EH (cell line): ENCODE measurements at places on chromosomes 1 and 21.

DNA sequence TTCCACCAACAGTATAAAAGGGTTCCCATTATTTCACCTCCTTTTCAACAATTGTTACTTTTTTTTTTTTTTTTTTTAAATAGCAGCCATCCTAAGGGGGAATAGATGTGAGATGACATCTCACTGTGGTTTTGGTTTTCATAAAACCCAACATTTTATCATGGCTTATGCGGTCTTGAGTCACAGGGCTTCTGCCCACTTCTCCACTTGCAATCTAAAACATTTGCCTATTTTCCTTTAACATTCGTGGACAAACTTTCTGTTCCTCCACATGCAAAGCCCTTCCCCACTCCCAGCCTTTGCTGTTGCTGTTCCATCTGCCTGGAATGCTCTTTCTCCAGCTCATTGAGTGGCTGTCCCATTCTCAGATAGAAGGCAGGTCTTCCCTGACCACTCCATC, 239.7 kb upstream of the KCNK2 start:
- peak; percentile 91 for DNase-seq

DNA sequence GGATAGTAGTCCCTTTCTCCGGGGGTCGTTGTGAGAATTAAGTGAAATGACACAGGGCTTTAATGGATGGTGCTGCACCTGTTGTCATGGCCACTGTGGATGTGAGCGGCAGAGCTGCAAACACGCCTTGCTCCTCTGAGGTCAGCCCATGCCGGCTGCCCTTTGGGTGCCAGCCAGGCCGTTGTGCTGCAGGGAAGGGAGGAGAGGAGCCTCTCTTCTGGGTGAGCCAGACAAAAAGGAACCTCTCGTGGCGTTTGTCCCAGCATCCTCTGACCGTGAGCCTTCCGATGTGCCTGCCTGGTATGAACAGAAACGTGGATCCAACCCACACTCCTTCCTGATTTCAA, 383.0 kb upstream of the VAMP3 start:
- no peak for DNase-seq

GRCh38 chr1:156064615-156065014, 3.7 kb downstream of the RAB25 start:
- no peak for DNase-seq

DNA sequence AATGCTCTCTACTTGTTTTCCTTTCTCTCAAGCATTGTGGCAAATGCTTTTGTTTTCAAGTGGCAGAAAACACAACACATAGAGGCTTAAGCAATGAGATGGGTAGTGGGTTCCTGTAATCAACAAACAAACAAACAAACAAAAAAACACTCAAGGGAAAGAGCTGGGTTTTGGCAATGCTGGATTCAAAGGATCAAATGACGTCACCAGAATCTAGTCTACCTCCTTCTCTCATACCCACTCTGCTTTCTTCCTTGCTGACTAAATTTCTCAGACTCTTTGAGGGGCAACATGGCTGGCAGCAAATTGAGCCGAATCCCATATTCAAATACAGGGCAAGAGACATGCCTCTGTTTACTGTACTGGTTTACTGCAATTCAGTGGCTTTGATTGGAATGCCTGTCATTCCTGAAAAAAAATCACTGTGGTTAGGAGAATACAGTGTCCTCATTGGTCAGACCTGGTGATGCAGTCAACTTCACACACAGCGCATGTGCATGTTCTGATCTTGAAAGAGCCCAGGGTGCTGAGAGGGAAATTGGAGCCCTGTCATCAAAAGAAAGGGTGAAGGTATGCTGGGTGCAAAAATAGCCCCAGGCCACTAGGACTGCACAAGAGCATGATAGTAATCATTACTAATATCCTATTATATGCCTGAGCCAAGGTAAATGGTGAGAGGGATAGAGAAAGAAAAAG, 356.2 kb downstream of the KCTD3 start:
- DNase-seq: peak; percentile 71

DNA sequence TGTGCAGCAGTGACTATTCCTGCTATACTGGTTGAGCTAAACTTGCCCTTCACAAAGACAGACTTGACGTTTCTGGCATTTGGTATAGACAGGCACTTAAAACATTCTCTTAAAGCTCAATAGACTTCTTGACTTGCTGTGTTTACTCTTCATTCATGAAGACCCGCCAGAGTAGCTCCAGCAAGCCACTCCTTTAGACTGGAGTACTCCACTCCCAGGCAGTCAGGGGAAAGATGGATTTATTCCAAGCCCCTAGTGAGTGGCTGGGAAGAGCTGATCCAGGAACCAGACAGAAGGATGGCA, 70.7 kb downstream of the EVA1C start:
- DNase-seq: no peak

GRCh38 chr1:11399250-11399649, 79.7 kb upstream of the DISP3 start:
- DNase-seq: no peak

DNA sequence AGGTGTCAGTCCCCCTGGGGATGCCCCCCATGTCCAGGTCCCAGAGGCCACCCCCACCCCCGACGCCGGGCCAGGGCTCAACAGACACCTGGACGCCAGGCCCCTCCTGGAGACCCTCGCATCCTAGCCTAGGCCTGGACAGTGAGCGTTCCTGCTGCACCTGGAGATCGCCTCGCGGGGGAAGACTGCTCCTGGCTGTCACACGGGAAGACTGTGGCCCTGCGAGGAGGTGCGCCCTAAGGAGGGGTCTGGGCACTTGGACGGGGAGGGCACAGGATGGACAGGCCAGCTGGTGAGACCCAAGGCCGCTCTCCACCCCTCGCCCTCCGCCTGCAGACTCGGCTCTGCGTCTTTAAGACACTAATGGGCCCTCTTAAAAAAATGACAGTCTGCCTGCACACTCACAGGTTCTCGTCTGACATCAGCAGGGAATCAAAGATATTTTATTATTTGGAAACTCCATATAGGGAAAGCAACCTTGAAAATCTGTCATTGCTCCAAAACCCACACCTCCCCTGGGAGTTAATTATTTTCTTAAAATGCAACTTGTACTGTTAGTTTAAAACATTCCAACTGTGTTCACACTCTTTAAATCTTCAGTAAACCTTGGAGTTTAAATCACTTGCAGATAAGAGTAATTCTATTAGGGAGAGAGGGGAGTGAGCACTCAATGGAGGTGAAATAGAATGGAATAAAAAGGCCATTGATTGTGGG, 45.6 kb upstream of the ACTRT2 start:
- no peak for DNase-seq

DNA sequence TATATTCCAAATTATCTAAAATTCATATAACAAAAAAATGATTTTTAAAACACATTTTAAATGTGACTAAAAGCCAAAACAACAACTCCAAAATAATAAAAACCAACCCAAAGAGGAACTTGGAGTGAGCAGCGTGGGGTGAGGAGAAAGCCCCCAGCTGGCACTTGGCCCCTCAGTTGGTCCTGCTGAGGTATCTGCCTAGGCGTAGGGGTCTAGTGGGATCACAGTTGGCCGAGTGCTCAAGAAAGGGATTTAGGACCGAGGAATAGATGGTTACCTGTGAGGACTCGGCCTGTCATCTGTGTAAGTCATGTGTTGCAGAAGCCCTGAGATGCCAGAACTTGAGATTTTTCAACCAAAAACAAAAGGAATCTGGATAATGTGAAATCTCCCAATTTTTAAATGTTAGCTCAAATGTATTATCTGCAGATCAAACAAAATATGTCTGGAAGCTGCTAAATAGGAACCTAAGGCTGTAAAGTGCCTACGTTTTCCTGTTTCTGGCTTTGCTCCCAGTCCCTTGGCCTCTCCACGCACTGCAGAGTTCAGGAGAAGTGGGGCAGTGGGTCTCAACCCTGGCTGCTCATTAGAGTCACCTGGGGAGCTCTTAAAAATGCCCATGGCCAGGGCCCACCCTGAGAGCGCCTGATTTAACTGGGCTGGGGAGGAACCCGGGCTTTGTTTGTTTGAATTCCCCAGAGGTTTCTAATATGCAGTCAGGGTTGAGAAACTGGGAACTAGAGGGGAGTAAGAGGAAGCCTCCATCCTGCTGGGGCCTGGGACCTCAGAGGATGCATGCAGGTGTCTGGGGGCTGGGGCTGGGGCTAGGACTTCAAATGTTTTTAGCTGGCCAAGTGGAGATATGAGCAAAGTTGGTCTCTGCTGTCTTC, 38.5 kb upstream of the LDLRAP1 start:
- peak; percentile 31 for DNase-seq

- no peak for DNase-seq
Measured at GRCh38 chr1:172585861-172586260, 52.9 kb downstream of the SUCO start.

GRCh38 chr1:222627232-222627631, 9.3 kb downstream of the MIA3 start:
- DNase-seq: peak; percentile 14

DNA sequence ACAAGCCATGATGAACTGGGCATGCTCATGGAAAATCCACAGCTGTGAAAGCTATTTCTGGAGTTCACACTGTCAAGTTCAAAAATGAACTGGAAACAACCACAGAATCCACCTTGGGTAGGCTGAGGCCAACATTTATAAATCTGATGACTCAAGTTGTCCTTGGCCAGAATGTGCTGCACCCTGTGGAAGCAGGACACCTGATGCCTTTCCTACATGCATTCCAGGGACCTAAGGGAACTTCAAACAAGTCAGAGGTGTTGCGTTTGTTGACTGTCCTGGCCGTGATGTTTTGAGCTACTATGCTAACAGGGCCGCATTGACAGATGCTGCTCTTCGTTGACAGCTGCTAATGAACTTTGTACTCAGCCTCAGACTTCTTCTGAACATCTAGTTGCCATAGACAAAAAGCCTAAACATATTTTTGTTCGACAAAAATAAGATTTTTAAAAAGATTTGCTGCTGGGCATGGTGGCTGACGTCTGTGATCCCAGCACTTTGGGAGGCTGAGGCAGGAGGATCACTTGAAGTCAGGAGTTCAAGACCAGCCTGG, 127.9 kb upstream of the SLC45A1 start:
- no peak for DNase-seq

DNA sequence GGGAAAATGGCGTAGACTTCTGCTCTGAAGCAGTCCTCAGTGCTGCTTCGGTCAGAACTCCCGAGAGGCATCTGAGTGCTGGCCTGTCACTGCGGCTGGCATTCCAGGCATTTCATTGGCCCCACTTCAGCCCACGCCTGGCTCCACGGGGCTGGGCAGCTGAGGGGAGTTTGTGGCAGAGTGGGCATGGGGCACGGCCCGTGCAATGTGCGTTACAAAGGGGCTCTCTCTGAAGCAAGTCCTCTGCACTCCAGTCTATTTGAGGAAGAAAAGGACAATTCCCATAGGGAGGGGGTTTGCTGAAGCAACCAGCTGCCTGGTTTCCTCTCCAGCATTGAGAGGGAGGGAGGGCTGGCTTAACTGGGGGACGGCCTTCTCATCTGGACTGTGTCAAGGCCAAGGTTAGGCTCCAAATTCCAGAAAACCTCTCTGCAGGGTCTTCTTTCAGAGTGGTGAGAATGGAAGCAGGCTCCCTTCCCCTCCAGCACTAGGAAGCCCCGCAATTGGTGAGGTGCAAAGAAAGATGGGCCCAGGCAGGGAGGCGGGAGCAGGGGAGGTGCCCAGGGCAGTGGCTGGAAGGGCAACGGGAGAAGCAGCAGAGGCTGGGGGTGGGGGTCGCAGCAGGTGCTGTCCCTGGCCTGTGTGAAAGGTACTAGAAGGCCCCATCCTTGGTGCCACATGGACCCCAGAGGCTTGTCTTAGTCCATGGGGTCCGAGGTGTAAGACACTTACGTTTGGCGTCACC, 21.1 kb upstream of the GPR157 start:
- no peak for DNase-seq

DNA sequence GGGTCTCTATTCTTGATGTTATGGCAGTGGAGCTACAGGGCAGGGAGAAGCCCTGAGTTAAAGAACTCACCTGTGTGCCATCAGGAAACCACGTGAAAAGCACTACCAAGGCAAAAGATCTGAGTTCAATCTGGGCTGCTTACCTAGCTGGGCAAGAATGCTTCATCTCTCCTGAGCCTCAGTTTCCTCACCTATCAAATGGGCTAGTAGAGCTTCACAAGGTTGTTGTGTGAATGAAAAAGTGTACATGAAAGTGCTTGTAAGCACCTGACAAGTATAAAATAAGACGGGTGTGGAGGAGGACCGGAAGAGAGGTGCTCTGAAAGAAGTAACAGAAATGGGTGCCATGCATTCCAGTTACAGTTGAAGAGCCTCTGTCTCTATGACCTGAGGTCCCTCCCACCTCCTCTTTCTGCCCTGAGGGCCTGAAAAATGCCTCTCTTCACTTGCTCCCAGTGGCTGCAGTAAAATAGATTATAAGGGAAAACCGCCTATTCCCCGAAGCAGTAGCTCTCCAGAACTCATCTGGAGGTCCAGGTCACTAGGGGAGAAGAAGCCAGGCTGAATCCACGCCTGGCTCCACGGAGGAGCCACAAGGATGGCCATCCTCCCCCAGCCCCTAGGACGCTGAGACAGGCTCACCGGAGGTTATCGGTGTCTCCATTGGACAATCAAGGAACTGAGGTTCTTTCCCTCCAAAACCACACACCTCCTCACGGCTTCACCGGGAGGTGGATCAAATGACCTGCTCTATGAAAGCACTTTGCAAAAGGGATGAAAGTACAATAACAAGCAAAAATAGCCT, 1.4 kb downstream of the GPR161 start:
- DNase-seq: peak; percentile 32

GRCh38 chr1:206924592-206925105, 2.9 kb upstream of the FCMR start:
- DNase-seq: no peak

DNA sequence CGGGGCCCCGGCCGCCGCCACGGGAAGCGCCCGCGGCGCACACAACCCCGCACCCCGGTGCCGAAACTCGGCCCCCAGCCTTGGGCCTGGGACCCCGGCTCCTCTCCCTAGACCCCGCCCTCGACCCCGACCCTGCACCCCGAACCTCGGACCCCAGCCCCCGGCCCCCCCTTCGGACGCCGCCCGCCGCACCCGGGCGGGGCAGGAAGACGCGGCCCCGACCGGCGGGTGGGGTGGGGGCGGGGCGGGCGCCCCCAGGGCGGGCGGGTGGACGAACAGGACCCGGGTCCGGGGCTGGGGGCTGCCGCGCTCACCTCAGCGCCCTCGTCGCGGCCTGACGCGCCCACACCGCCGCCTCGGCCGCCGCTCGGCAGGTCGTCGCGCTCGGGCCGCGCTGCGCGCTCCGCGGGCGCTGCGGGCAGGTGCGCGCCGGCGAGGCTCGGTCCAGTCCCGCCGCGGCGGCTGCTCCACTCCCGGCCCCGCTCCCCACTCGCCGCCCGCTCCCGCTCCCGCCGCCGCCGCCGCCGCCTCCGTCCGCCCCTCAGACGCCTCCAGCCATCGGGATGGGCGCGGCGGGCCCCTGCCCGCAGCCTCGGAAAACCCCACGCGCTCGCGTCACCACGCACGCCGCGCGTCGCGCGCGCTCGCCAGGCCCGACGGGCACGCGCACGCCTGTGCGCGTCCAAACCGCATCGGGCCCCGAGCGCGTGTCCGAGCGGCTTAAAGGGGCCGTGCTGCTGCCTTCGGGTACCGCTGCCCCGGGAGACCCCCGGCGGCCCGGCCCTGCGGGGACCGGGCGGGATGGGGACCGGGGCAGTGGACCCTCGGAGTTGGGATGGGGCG, at the start of gene GNB1:
Gene GNB1, minus strand, starts transcription at position 582 of the 843 bp plus-strand sequence. CDS start 65,634 bp downstream, outside the sequence.
- peak; percentile 88 for DNase-seq

GRCh38 chr1:201619513-201619912, 80.6 kb downstream of the NAV1 start:
- DNase-seq: no peak

GRCh38 chr21:19013916-19014315, 610.3 kb upstream of the TMPRSS15 start:
- no peak for DNase-seq
